Psoas muscle (tissue), 8 donors: ENCODE measurements at places on chromosomes 5 and 9. TPM values are rescaled to one million over a fixed set of nuclear protein-coding genes. Genes with fewer than 3 reads are reported as not detected.

ESM1 gene
- total RNA-seq = not detected

ADGRD2 gene
- not detected for total RNA-seq

ENTPD2 gene
- 1.1 TPM for total RNA-seq

DNA sequence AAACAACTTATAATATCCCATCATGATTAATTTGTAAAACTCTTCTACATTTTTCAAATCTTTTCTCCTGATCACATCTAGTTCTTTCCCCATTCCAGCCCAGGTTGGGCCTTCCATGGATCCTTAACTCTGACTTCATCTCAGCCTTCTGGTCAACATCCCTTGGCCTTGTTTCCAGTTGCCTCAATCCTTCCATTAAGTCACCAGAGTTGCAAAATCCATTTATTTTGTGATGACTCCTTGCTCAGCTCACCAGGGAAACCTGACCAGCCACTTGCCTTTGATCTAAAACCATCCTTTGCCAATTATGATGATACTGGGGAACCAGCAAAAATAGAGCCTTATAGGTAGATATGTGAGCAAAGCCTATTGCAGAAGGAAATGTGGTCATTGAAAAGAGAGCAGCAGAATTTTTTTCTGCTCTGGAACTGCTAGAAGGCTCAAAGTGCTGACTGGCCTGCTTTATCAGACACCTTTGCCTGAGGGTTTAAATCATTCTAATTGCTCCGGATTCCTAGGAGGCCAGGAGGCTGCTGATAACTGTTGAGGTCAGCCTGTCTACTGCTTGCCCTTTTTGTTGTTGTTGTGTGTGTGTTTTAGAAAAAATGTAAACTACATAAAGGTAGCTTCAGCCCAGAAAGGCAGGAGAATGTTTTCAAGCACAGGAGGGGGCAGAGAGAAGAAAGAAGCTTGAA lies 512.2 kb upstream of the GRIA1 start:
- DNase-seq = no peak
- no peaks in the 10 kb centered on the region for H3K27me3 ChIP-seq
- no peak overlapping the region for H3K4me3 ChIP-seq
- no peaks in the 10 kb centered on the region for H3K36me3 ChIP-seq
- H3K27ac ChIP-seq = no peak overlapping the region

- no peak for DNase-seq
- no peaks in the 10 kb centered on the region for H3K27me3 ChIP-seq
Observed at GRCh38 chr9:30258094-30258493, 2126.3 kb upstream of the ACO1 start.

GRCh38 chr5:168740811-168741213 lies 161.6 kb upstream of the PANK3 start:
- no peak for DNase-seq
- H3K36me3 ChIP-seq = no peaks in the 10 kb centered on the region
- no peak overlapping the region for H3K27ac ChIP-seq
- H3K27me3 ChIP-seq = no peaks in the 10 kb centered on the region
- no peak overlapping the region for H3K4me3 ChIP-seq

GRCh38 chr5:86360801-86361200 lies 256.9 kb upstream of the COX7C start:
- DNase-seq = no peak
- H3K36me3 ChIP-seq = no peaks in the 10 kb centered on the region
- H3K4me1 ChIP-seq = no peaks in the 10 kb centered on the region
- no peak overlapping the region for H3K4me3 ChIP-seq

- no peak overlapping the region for H3K27ac ChIP-seq
- no peak for DNase-seq
- H3K4me1 ChIP-seq = no peaks in the 10 kb centered on the region
Observed at GRCh38 chr9:78562021-78562420, 265.1 kb downstream of the PSAT1 start.

GRCh38 chr9:87606841-87607521 lies 109.3 kb downstream of the DAPK1 start:
- no peaks in the 10 kb centered on the region for H3K27me3 ChIP-seq
- no peak for DNase-seq
- no peak overlapping the region for H3K4me3 ChIP-seq
- no peaks in the 10 kb centered on the region for H3K4me1 ChIP-seq
- H3K36me3 ChIP-seq = no peaks in the 10 kb centered on the region

DNA sequence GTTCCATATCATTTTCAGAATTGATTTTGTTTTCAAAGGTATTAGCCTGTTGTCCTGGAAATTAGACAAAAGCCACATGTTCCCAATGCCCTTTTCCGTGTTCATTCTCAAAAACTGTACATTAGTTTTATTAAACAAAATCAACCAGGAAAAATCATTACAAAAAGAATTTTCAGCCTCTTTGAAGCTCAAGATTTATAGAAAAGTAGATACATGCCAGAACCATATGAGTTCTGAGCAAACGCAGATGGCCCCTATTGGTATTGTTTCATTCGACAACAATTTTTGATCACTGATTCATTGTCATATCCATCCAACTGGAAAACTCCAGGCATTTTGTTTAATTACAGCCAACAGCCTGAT lies 148.5 kb upstream of the GRAMD2B start:
- H3K27me3 ChIP-seq = no peaks in the 10 kb centered on the region
- no peak for DNase-seq
- H3K4me3 ChIP-seq = no peak overlapping the region
- H3K4me1 ChIP-seq = no peaks in the 10 kb centered on the region
